ENCODE measurements at places on chromosomes 13 and 19. TPM values are rescaled to one million over a fixed set of nuclear protein-coding genes. Genes with fewer than 3 reads are reported as not detected.

The BRCA2 gene
- 2.3 TPM for total RNA-seq

The KCNK6 gene
- 0.31 TPM for total RNA-seq

The KRTDAP gene
- not detected for total RNA-seq

The B3GNT8 gene
- 0.16 TPM for total RNA-seq

The OR10H1 gene
- not detected for total RNA-seq

The ATP1A3 gene
- 153 TPM for total RNA-seq

The SH2D3A gene
- not detected for total RNA-seq

- DNase-seq: no peak
Measured at GRCh38 chr13:33213024-33213768, 72.4 kb downstream of the STARD13 start.

DNA sequence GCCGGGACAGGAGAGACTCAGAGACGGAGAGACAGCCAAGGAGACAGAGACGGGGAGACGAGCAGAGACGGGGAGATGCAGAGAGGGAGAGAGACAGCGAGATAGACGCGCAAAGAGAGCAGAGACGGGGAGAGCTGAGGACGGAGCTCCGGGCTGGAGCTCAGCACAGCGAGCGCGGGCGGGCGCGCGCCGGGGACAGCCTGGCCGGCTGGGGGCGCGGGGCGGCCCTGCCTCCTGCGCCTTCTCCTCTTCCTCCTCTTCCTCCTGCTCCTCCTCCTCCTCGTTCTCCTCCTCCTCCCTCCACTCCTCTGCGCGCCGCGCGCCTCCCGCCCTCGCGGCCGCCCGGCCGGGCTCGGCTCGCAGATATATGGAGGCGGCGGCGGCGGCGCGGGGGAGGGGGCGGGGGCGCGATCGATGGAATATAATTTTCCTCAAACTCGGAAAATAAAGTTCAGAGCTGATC, at the start of gene ERFL:
Gene ERFL (minus strand): TSS at position 229 of the 463 bp plus-strand sequence. CDS start 15,530 bp downstream, outside the sequence.
- DNase-seq: no peak

DNA sequence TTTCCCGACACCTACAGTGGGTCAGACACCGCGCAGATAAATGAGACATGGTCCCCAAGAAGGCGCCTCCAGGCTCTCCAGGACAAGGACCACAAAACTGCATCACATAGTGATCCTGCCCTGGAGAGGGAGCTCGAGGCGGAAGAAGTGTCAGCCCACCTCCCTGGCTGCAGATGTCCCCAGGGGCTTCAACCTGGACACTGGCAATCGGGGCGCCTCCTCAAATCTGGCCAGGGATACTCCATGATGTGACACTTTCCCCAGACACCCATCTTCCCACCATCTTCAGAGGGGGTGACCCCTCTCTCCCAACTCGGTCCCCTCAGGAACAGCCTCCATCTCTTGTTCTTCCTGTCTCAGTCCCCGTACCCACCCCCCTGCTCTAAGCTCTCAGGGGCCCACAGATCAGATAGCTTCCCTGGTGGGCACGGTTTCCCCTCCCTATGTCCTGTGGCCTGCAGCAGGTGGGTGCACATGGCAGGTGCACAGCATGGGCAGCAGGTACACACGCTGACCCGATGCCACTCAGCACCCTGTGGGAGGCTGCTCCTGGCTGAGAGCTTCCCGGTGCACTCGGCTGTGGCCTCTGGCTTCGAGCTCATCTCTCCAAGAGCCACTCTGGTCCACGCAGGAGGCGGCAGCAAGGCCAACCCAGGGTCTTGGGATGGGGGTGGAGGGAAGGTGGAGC, 61.2 kb downstream of the PEPD start:
- no peak for DNase-seq

DNA sequence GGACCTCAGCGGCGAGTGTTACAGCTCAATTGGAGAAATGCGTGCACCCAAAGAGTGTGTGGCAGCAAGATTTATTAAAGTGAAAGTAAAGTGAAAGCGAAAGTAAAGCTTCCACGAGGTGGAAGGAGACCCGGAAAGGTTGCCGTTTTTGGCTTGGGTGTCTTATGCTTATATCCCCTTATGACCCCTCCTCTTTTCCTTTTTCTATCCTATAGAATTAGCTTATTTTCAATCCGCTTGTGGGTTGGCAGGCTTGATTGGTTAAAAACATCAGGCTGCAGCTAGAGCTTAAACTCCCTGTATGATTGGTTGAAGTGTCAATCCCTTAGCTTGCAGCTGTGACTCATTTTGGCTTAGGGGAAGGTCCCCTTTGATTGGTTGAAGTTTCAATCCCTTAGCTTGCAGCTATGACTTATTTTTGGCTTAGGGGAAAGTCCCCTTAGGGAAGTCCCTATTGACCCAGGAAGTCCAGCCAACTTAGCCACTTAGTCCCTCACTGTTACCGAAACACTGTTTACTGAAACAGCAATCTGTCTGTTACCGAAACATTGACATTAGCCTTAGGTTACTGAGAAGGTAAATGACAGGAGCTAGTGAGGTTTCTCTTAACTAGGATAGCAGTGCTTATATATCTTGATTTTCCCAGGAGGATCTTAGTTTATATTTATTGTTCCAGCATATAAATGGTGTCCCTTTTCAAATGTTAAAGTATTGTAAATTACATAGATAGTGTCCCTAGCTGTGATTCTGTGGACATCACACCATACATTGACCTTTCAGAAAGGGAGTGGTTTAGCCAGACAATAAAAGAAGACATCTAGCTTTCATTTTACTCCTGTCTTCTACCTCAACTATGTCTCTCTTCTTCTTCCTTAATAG, 575.8 kb downstream of the DACH1 start:
- no peak for DNase-seq

DNA sequence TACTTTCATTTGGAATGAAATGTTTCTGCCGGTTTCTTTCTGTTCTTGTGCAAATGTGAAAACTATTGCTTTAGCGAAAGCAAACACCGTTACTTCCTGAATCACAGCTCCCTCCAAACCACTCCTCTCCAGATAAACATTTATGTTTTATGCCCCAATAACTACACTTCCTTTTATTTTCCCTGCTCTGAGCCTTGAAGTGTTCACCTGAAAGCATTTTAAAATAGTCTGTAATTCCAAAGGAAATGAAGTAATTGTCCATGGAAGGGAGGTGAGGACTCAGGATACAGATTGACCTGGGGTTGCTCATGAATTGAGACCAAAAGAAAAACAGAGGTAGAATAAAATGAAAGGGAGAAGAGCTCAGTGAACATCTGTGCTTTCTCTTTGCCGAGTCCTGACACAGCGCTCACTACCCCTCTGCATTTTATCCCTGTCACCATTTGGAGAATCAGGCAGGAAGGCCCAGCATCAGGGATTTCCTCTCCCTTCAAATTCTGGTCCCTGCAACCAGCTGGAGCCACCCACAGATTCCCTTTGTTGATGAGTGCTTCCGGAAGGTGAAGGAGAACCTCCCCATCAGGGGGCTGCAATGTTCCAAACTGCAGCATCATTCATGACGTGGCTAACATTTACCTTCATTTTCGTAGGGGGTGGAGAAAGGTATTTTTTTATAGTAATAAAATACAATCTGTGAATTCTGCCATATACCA, 171.9 kb downstream of the ITGBL1 start:
- DNase-seq: no peak

- DNase-seq: no peak
Measured at GRCh38 chr19:52938761-52939160, 15.5 kb upstream of the ZNF888 start.

- no peak for DNase-seq
Measured at GRCh38 chr13:31444266-31444856, 244.6 kb downstream of the B3GLCT start.

GRCh38 chr13:102191951-102192502, 209.8 kb downstream of the FGF14 start:
- no peak for DNase-seq
